ENCODE measurements at places on chromosomes 3 and 15. TPM values are rescaled to one million over a fixed set of nuclear protein-coding genes. Genes with fewer than 3 reads are reported as not detected.
A peak's percentile ranks its signal among the peaks of the same experiment; 100 is the strongest.

DNA sequence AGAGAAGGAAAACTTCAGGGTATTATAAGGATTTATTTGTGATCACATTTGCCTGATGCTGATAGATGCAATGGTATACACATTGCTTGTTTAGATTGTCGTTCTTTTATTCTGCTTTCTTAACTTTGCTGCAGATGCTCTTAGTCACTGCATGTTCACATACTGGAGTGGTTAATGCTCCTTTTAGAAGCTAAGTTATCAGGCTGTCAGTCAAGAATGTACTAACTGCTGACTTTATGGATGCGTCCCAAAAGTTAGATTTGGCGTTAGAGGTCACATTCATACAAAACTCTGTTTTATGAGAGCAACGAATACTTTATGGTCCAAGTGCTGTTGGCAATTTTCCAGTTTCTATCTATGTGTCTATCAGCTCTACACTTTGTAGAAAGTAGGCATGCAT is 160.7 kb downstream of the BBX start:
- DNase-seq = no peak

DNA sequence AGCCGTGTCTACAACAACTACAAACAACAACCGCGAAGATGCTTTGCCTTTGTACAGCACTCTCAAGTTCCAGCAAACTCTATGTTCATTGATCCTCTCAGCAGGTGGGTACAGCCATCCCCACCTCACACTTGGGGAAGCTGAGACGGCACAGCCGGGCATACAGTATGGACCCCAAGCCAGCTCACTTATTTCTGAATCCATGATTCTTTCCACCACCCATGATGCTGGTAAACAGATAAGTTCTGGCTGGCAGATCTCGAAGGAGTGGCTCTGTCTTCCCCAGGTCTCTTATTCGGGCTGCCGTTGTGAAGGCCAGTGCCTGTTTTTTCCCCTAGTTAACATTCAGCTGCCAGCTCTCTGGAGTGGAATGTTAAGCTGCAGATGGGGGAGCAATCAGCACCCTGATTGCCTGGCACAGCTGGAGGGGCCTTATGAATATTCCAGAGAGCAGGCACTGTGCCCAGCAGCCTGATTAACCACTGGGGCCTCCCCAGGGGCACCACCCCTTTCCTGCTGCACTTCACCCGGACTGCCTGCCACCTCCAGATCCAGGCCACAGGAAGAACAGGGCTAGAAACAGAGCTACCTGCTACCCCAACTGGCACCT is 73.2 kb downstream of the CORO2B start:
- no peak for DNase-seq

GRCh38 chr3:98240131-98240530 is 23.9 kb upstream of the OR5H6 start:
- DNase-seq = no peak

- no peak for DNase-seq
These were observed 87.3 kb downstream of the MESD start for GRCh38 chr15:80902298-80902801.

GRCh38 chr3:116806351-116806750 is 96.8 kb downstream of the TUSC7 start:
- no peak for DNase-seq

DNA sequence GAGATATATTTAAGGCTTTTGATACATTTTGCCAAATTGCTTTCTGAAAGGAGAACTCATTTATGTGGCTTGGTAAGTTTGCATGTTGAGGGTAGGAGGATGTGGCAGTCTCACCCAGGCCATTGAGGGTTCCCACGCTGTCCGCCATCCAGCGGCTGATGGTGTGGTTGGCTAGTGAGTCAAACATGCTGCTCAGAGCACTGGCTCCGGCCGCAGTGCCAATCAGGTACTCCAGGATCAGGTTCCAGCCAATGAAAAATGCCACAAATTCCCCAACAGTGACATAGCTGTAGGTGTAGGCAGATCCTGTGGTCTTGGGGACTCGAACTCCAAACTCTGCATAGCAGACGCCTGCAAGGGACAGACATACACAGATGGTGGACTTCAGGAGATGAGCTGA is 82.3 kb downstream of the CLDN11 start:
- no peak for DNase-seq

DNA sequence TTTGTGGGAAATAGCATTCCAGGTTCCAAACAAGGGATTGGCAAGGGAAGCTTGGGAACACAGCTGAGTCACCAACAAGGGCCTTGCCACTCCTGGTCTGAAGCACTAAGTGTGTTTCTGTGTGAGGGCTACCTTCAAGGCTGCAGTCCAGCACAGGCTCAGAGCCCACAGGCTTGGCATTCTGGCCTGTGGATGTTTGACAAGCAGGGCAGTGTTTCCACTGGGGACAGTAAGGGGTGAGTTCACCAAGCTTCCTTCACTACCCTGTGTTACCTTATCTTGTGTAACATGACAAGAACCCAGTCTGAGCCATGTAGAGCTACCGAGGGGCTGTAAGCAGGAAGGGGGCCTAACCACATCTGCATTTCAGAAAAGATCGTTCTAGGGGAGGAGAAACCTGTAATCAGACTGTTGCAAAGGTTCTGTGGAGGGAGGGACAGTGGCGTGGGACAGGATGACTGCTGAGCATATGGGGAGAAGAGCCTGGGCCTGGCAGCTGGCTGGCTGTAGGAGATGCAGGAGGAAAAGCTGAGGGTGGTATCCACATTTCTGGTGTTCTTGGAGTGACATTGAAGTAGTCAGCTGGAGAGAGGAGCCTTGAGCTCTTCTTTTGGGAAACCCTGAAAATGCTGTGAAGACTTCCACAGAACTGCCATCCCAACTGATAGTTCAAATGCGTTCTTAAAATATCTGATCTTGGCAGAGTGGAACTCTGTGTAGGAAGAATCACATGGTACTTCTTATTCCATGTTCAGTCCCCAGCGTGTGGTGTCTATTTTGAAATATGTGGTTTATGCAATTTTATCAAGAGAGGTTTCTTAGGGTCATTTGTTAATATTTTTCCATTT is 61.3 kb downstream of the CTDSPL start:
- peak; percentile 40 for DNase-seq

GRCh38 chr3:72629191-72629631 is 219.0 kb downstream of the SHQ1 start:
- peak; percentile 68 for DNase-seq

- no peak for DNase-seq
These were observed 253.8 kb downstream of the XXYLT1 start for GRCh38 chr3:195017151-195017550.

GRCh38 chr3:81545572-81545971 is 215.9 kb downstream of the GBE1 start:
- no peak for DNase-seq

GRCh38 chr3:109882144-109882543 is 544.8 kb upstream of the DPPA4 start:
- DNase-seq = no peak

GRCh38 chr3:114481113-114481512 is 187.3 kb downstream of the TIGIT start:
- DNase-seq = no peak

- no peak for DNase-seq
These were observed 83.5 kb downstream of the IGF1R start for GRCh38 chr15:98731712-98732450.

GRCh38 chr15:62553911-62554563 is 389.0 kb upstream of the C2CD4B start:
- DNase-seq = no peak

The CACNA2D2 gene
- total RNA-seq = 0.44 TPM

The FBXO40 gene
- not detected for total RNA-seq

The FANCD2OS gene
- not detected for total RNA-seq

The GNL3 gene
- total RNA-seq = 219 TPM

The CCR3 gene
- total RNA-seq = not detected

The IL17RB gene
- total RNA-seq = 2.3 TPM

Measured in PC-3 (cell line).